ENCODE measurements at places on chromosomes 7 and 10.

DNA sequence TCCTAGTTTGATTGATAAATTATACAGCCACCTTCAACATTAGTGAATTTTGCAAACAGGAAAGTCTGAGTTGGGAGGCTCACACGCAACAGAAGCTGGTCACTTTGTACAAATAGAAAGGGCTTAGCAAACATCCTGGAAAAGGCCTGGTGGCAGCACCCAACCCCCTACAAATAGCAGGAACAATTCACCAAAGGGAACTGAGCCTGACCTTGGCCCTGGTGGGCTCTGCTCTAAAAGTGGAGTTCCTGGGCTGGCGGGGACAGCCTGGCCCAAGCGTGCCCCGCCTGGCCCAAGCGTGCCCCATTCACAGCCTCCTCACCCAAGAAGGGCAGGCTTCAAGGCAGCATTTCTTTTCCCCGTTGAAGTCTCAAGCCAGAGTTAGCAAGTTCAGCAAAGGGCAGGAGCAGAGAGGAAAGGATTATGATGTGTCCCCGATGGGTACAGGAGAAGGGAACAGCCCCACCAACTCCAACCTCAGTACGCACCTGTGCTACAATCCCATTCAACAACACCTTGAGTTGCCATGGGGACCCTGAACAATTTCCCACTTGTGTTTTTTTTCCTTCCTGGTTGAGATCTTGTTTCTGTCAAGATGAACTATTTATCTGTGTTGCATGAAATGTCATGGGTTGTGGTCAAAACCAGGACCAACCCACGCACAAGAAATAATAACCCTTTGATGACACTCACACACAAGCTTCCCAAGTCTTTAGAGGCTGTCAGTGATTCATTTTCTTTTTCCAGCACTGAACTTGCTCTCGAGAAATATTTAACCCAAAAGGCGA lies 43.4 kb downstream of the RGS10 start:
- DNase-seq = no peak

- no peak for DNase-seq
Measured at GRCh38 chr10:64209561-64209960, 688.4 kb downstream of the REEP3 start.

DNA sequence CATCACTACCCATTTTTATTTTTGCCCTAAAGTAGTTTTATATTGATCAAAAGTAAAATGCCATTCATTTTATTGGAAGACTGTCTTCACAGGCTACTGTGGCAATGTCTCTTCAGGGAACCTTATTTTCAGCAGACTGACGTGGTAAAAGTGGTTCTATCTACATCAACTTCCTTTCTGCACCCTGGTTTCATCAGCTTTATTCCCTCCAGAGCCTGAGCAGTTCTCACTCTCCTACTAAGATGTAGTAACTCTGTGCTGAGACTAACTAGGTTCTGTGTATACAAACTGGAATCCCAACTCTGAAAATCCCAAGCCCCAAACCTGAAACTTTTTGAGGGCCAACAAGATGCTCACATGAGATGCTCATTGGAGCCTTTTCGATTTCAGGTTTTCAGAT lies 155.3 kb downstream of the SFMBT2 start:
- DNase-seq = no peak

DNA sequence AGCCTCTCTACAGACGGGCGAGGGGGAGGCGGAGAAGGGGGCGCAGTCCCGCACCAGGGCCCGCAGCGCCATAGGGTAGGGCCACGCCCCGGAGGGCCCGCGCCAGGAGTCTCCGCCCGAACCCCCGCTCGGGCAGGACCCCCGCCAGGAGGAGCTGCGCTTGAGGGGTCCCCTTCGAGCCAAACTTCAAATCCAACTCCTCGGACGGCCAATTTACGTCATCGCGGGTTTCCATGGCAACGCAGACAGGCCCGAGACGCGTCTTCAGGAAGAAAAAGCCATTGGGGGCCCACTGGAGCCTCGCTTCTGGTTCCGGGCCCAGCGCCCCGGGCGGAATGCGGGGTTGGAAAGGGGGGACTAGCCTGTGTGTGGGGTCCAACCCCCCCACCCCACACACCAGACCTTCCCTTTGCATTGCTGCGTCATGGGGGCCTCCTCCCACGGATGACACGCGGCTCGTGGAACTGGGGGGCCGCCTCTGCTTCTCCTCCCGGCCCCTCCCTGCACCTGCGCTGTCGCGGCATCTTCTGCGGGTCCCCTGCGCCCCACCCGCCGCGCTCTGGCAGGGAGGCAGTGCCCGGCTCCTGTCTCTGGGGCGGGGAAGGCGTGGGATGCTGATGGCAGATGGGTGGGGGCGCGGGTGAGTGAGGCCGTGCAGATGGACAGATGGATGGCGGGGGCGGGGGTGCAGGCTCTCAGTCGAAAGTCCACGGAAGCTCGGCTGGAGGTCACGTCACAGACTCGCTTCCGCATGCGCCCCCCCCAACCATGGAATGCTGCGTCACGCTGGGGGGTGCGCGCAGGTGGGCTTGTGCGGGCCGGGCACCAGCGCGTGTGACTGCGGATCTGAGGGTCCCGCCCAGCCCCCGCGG lies 1.2 kb downstream of the CALY start:
- peak; percentile 83 for DNase-seq

DNA sequence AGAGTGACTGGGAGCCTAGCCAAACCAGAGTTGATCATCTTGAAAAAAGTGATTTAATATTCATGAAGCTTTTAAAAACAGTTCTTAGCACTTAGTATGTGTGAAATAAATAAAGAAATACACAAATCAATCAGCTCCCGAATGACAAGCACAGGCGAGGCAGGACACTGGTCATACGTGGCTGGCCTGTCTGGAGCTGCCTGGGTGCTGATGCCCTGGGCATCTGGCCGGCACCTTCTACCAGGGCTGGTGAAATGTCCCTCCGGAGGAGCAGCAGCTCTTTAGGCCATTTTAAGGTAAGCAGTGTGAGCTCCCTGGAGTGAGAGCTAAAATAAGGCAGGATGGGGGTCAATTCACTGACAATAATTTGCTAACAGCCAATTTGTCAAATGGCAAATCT lies 23.7 kb downstream of the IL15RA start:
- DNase-seq = no peak

DNA sequence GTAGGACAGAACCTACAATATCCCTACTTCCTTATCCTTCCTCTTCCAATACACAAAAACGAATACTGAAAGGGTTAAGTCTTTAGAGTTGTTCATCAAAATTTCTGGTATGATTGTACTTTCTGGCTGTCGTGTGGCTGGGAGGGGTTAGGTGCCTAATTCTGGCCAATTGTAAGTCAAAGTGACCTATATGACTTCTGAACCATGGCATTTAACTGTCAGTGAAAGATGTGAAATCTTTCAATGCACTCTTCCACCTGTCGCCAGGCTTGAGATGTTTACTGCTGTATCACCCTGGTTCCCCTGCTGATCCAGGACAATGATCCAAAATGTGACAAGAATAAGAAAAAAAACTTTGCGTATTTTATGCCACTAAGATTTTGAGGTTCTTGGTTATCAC lies 20.8 kb downstream of the EPC1 start:
- DNase-seq = no peak

GRCh38 chr10:131898061-131898460 lies 2.7 kb upstream of the PPP2R2D start:
- DNase-seq = no peak

DNA sequence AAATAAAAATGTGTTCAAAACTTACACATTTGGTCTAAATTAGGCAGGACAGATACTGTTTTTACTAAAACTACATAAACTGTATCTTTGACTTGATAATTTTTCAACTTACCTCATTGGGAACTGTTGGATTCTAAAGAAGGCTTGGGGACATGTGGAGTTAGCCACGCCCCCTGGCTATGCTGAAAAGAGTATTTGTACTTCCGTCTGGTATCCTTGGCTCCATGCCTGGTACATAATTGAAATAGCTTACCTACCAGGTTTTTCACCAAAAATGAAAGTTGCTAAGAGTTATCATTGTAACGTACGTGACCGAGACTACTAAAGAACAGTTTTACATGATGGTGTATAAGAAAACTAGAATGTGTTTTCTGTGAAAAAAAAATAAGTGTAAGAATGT lies 604.8 kb upstream of the IGFBP3 start:
- DNase-seq = no peak

GRCh38 chr7:41103331-41103730 lies 599.6 kb downstream of the INHBA start:
- DNase-seq = peak; percentile 11

- DNase-seq = no peak
Measured at GRCh38 chr7:132881317-132881716, 200.6 kb downstream of the CHCHD3 start.

DNA sequence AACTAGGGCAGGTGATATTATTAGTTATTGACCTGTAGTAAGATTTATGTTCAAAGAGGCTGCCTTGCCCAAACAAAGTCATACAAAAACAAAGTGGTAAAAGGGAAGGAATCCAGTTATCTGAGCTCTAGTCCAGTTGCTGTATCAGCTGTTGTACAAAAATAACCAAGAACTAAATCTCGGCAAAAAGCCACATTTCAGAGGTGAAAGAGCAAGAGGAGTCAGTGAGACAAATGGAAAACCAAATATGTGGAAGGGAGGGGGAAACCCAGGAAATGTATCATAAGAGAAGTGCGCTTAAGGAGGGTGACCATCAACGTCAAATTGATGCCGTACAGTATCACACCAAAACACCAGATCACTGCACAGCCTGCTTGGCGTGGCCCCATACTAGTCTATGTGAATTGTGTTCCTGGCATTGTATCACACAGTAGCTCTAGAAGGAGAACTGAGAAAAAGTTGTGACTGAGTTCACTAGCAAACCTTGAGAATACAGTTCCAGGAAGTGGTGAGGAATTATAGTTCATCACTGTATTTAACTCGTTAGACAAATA lies 6.4 kb downstream of the AGBL3 start:
- peak; percentile 55 for DNase-seq

DNA sequence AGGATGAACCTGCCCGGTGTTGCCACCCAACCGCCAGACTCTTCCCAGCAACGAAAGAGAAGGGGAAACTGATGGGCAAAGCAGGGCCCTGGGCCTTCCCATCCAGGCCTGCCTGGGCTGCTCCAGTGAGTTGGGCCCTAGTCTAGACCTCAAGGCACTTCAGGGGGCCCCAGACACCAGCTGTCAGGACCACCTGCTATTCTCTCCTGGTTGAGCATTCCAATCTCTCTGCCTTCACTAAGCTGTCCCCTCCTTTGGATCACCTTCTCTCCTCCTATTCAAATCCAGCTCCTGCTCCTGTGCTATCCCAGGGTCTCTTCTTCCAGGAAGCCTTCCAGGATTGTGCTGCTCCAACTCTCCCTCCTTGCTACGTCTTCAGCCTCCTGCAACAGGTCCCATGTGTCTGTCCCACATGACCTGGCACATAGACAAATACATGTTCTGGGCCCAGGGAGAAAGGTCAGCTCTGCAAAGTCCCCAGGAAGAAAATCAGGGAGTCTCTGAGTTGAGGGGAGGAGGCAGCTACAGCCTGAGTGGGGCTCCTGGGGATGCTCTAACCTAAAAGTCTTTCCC lies 3.1 kb downstream of the STX1A start:
- no peak for DNase-seq

DNA sequence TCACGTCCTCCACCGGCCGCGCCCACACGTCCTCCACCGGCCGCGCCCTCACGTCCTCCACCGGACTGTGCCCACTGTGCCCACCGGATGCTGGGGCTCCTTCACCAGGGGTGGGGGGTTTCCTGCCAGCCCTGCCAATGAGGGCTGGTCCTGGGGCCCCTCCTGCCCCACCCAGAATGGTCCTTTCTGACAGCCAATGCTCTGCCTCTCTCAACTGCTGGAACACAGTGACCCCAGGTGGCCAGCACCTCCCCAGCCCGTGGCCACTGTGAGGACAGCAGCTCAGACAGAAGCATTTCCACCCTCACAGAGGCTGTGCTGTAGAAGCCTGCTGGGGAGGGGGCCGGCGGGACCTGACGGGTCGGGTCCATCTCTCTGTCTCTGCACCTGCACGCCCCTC lies 90.1 kb upstream of the DNAAF5 start:
- peak; percentile 69 for DNase-seq

GRCh38 chr10:69738071-69738470 lies 63.6 kb upstream of the COL13A1 start:
- DNase-seq = no peak

DNA sequence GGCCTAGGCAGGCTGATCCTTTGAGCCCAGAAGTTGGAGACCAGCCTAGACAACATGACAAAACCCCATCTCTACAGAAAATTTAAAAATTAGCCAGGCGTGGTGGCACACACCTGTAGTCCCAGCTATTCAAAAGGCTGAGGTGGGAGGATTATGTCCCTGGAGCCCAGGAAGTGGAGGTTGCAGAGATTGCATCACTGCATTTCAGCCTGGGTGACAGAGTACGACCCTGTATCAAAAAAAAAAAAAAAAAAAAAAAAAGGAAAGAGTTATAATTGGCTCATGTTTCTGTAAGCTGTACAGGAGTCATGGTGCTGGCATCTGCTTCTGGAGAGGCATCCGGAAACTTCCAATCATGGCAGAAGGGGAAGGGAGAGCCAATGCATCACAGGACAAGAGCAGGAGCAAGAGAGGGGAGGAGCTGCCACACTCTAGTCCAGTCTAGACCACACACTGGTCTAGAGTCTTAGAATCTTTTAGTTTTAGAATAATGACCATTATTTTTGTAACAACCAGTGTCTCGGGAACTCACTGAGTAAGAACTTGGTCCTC lies 16.8 kb downstream of the DOCK1 start:
- DNase-seq = no peak

DNA sequence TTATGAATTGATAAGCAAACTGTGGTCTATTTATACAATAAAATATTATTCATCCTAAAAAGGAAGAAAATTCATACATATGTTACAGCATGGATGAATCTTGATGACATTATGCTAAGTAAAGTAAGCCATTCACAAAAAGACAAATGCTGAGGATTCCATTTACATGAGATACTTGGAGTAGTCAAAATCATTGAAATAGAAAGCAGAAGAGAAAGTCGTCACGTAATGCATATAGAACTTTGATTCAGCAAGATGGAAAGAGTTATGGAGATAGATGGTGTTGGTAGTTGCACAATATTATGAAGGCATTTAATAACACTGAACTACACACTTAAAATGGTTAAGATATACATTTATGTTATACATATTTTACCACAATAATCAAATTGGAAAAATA lies 309.7 kb upstream of the KLF6 start:
- DNase-seq = no peak

DNA sequence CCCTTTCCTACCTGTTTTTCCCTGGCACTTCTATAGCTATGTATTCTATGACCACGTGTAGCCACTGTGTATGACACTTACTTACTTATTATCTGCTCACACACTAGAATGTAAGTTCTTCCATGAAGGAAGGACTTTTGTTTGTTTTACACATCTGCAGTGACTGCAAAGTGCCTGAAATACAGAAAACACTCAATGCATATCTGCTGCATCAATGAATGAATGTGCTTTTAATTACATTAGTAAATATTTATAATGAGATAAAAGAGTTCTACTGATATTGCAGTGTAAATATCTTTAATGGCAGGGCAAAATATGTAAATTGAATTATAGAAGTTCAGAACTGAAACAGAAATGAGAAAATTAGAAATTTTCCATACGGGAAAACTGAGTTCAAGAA lies 43.5 kb upstream of the CDC14C start:
- DNase-seq = no peak

GRCh38 chr10:4981722-4982471 lies 18.7 kb downstream of the AKR1C1 start:
- peak; percentile 11 for DNase-seq

- DNase-seq = no peak
Measured at GRCh38 chr10:44976352-44977198, 2.0 kb downstream of the DEPP1 start.

All from GM13976 (cell line).